ENCODE measurements at places on chromosomes 11 and 22.
A peak's percentile ranks its signal among the peaks of the same experiment; 100 is the strongest.

DNA sequence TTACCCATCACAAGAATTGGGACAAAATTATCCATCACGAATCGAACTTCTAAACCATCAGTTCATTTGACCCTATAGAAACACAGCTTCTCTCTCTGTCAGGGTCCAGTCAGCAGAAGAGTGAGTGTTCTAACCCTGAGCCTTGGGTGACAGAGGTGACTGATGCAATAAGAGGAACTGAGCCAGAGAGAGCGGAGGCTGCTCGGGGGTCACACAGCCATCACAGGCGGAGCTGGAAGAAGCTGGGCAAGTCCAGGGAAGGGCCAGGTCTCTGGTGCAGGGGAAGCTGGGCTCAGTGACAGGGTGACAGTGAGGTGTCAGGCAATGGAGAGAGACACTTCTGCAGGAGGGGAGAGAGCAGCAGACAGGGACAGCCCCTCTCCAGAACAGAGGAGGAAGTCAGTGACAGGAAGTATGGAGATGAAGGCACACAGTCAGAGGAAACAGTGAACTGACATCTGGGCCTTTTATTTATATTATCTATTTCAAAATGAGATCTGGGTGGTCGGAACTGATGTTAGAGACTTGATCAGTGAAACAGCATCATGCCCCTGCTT is 184.0 kb upstream of the TBCEL start:
- no peak for DNase-seq

DNA sequence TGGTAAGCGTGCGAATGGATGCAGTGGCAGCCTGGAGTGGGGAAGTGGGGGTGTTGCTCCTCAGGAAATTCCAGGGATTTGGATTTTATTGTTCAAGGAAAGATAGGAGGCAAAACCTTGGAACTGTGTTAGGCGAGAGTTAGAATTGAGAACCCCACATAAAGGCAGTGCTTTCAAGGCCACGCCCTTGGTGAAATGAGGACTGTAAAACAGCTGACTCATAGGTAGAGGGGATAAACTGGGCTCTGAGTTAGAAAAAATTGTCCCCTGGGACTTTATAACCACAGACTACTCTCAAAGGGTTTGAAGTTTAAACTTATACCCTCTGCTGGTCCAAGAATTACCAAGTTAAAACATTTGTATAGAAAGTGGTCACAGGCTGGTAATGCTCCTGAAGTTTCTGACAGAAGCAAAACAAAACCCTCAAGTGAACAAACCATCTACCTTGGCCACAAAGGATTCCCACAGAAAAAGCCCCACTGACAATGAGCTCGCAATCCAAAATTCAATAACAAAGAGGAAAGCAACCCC is 250.3 kb upstream of the TBCEL start:
- no peak for DNase-seq

DNA sequence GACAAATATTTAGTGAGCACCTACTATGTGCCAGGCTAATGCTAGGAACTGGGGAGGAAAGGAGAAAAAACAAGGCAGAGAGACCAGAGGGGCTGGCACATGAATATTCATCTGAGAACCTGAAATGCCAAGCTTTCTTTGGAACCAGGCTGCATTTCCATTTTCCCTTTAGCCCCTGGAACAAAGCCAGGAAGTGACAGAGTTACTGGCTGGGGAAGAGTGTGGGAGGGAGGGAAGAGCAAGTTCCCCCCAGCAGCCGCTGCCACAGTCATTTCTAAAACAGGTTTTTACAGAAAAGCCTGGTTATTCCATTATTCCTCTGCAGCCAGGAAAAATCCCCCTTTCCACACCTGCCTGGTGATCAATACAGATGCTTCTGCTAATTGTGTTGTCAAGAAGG is 97.0 kb downstream of the SPON1 start:
- no peak for DNase-seq

GRCh38 chr11:6321356-6321755 is 1.1 kb upstream of the CAVIN3 start:
- DNase-seq: no peak

GRCh38 chr11:119109843-119110242 is 2.7 kb downstream of the C2CD2L start:
- DNase-seq: no peak

DNA sequence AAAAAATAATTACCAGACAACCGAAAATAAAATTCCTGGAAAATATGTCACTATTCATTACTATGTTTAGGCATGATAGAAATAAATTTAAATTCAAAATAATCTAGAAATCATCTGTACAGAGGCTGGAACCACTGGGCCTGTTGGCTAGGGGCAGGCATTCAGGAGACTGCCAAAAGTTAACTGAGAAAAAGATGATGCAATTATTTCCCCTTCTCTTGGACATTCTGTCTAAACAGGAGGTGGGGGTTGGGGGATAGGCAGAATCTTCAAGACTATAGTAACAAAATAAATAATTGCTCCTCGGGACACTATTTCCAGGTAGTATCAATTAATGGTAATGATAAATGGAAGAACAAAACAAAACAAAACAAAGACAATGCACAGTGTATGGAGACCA is 14.1 kb downstream of the BTBD10 start:
- no peak for DNase-seq

DNA sequence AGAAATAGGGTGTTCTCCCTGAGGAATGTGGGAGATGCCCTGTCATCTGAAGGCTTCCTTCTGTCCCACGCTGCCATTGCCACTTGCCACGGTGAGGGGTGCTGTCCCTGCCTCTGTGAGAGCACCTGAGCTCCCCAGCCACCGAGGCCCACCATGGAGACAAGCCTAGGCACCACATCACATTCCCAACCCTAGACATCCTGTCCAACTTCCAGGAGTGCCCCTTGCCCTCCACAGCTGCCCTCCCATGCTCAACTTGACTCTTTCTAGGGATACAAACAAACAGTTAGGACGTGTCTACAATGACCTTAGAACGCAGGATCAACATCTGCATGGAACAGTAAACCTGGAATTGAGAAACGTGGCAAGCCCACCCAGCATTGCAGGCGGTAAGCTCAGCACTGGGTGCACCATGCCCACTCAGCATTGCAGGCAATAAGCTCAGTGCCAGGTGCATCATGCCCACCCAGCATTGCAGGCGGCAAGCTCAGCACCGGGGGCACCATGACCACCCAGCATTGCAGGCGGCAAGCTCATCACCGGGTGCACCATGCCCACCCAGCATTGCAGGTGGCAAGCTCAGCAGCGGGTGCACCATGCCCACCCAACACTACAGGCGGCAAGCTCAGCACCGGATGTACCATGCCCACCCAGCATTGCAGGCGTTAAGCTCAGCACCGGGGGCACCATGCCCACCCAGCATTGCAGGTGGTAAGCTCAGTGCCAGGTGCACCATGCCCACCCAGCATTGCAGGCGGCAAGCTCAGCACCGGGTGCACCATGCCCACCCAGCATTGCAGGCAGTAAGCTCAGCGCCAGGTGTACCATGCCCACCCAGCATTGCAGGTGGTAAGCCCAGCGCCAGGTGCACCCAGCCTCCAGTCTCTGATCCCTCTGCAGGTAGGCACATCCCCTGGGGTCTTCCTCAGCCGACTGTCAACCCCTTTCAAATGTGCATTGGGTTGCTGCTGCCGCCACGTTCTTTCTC is 1463.9 kb downstream of the TBC1D22A start:
- no peak for DNase-seq

DNA sequence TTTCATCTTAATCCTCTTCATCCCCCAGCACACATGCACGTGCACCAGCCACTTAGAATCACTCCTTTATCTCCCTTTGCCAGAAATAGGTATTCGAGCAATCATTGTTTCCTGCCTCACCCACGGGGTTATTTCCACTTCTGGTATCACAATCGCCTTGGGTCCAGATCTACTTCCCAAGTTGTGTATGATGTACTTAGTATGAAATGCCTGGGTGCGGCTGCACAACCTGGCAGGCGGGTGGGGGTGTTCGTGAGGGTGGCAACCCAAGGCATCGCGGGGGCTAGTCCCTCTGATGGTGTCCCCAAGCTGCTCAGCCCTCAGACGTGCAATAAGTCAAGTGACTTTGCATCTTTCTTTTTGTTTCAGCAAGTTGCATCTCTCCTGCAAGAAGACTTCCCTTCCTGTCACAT is 475.6 kb downstream of the MIAT start:
- no peak for DNase-seq

DNA sequence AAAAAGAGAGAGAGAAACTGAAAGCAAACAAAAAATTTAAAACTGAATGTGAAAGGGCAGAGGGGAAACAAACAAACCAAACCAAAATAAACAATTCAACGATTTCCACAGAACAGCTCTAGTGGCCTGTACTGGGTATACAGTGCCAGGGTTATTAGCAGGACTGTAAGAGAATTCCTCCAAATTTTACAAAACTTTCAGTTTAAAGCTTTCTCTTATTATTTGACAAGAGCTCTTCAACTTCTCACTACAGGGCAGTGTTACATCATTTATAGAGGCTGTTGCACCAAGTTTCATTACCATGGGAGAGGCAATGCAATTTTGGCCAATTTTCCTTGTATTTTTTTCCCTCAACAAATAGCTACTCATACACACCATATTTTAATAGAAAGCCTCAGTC is 44.3 kb upstream of the CLPB start:
- no peak for DNase-seq

GRCh38 chr22:42938976-42939375 is 76.0 kb downstream of the PACSIN2 start:
- no peak for DNase-seq

DNA sequence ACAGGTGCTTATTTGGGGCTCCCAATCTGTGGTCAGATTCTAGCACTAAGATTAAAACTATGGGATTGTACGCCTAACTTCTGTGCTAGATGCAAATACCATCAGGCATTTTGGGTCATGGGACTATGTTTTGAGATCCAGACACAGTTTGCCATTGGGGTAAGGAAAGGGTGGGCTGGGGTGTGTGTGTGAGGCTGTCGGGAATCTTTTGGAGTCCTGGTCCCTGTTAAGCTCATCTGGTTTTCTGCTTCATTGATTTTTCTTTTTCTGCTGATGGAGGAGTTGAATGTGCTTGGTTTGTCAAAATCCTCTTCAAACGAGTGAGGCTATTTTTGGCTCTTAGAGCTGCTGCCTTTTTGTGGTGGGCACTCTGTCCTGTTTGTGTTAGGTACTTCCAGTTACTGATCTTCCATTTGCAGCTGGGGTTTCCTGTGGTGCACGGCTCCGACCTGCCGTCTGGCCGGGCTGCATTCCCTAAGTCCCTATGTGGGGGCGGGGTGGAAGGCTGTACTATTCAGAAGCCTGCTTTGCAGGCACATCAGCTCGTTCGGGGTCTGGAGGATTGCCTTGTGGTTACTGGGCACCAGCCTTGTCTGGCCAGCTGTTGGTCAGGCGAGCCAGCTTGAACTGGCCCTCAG is 2.9 kb downstream of the BCR start:
- DNase-seq: peak; percentile 80

GRCh38 chr11:123707206-123707605 is 34.3 kb downstream of the ZNF202 start:
- no peak for DNase-seq

DNA sequence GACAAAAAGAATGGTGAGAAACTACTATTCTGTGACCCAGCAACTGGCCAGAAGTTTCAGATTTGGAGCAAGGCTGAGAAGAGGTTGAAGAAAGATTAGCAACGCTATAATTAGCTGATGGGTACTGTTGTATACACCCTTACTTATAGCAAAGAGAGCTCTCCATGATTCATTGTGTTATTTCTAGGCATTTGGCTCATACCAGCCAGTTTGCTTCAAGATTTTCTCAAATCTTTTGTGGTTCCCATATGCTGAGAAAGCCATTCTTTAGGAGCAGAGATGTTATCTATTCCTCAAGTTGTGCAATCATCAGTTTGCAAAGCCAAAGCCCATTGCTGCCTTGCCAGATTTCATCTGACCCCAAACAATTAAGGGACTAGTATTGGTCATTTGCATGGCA is 179.4 kb downstream of the ETS1 start:
- no peak for DNase-seq

DNA sequence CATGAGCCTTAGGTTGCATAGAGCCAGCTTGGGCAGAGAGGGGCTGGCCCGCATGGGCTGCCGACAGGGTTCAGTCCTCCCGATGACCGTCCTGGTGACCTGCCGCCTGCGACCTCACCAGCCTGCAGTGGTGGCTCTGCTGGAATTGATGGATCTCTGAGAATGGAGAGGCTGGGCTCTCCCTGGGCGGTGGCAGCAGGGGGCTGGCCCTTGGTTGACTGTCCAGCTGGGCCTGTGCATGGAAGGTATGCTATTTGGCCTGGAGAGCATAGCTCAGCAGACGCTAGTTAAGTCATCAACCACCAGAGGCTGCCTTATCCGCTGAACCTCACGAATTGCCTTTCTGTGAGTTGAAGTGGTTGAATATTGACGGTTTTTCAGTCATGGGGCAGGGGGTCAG is 19.7 kb downstream of the GRAMD4 start:
- DNase-seq: no peak

DNA sequence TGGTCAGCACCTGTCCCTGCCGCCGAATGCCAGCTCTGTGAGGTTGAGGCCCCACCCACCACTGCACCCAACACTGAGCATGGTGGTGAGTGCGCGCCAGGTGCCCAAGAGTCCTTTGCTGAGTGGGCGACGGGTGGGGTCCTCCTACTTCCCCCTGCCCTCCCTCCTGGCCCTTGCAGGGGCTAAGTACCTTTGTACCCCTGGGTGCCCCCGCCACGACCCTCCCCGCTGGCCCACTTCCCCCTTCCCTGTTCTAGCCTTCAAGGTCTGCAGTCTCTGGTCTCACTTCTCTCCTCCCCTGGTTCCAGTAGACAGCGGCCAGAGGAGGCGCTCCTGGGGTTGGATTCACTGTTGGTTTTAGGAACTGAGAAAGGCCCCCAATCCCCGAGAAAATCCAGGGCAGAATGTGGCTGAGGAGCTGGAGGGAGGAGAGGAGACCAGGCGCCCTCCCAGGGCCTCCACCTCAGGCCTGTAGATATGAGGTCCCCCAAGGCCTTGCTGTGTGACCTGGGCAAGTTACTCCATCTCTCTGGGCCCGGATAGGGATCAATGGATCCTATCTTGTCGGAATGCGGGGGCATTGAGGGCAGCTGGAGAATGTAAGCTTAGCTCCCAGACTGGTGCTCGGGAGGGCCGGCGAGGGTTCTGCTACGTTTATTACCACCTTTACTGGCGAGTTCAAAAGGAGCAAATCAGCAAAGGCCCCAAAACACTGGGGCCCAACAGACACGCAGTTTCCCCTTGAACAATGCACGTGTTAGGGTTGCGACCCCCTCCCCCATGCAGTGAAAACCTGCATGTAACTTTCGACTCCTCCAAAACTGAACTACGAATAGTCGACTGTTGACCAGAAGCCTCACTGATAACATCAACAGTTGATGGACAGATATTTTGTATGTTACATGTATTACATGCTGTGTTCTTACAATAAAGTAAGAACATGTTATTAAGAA is 31.9 kb upstream of the SMIM38 start:
- peak; percentile 69 for DNase-seq

- no peak for DNase-seq
These were observed 403.1 kb upstream of the CCDC90B start for GRCh38 chr11:83689144-83689780.

DNA sequence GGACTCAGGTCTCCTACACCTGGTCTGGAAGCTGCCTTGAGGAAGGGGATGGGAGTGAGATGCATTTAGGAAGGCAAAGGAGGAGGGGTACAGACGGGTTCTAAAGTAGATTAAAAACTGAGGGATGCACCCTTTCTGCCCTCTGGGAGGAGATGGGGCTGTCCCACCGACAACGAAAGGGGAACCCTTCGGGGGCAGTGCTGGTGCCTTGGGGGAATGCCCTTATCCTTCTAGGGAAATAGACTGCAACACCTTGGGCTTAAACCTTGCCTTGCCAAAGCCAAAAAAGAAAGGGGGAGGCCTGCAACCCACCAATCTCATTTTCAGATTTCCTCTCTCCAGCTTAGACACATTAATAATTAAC is 89.8 kb downstream of the PLEKHA7 start:
- DNase-seq: no peak

Measured in posterior cingulate gyrus (tissue), 11 donors.